ENCODE measurements at places on chromosomes 1 and 21.

- no peak for DNase-seq
These were observed 24.6 kb upstream of the LYPLAL1 start for GRCh38 chr1:219149009-219149577.

- no peak for DNase-seq
These were observed 21.3 kb downstream of the BACH1 start for GRCh38 chr21:29320031-29320430.

- peak; percentile 16 for DNase-seq
These were observed 556 bp downstream of the GMEB1 start for GRCh38 chr1:28668956-28669723.

- DNase-seq = no peak
These were observed 420.9 kb downstream of the KIF26B start for GRCh38 chr1:245575710-245576109.

DNA sequence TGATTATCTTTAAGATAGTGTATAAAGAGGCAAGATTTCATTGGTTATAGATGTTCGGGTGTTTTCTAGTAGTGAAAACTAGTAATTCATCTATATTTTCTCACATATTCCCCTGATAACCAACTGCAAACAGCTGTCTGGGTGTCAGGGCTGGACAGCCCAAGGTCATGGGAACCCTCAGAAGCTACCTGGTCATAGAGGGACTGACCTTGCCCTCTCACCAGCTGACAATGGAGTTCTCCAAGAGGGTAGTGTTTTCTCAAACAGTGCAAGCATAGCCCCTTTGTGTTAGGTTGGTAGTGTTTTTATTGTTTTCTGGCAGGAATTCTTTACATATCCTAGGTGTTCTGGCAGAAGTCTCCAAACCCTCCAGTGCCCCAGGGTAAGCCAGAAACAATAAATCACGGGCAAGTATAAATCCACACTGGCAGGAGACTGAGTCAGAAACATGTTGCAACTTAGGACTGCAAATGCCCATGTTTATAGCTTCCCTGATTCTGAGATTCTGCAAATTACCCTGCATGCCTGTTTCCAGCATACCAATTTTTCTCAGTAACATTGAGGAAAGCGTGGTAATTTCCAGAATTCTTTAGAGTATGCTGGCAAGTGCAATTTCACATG is 82.8 kb upstream of the ATP1A1 start:
- DNase-seq = no peak

GRCh38 chr1:227886993-227887696 is 60.6 kb downstream of the WNT9A start:
- DNase-seq = no peak

DNA sequence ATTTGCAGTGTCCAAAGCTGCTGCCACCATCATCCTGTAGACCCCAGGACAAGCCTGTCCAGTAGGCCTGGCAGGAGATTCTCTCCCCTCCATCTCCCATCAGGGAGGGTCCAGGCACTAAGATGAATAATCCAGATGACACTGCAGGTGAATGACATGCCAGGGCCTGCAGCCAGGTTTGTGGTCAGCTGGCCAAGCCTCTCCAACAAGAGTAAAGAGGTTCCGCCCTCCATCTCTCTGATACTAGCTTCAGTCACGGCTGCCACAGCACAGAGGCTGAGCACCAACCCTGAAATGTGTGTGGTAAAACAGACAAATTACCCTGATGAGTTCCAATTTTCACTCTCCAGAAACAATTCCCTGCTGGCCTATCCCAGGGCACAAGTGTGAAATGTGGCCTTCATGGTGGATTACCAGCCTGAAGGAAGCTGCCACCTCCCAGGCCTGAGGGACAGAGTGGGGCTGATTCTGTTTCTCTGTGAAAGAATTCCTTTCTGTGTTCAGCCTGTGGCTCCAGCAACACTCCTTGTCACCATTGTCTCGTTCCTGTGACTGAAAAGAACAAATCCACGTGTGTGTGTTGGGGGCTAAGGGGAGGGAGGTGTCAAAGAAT is 19.9 kb upstream of the LHX4 start:
- no peak for DNase-seq

GRCh38 chr1:33273961-33274371 is 17.7 kb downstream of the ZNF362 start:
- no peak for DNase-seq

- DNase-seq = no peak
These were observed 15.4 kb upstream of the EPS15 start for GRCh38 chr1:51534447-51534846.
